ENCODE measurements at places on chromosomes 1 and 21. TPM values are rescaled to one million over a fixed set of nuclear protein-coding genes. Genes with fewer than 3 reads are reported as not detected.

GRCh38 chr1:232457595-232457994, 172.3 kb downstream of the SIPA1L2 start:
- H3K4me1 ChIP-seq = no peaks in the 10 kb centered on the region
- H3K36me3 ChIP-seq = peaks cover 10% of the 10 kb centered on the region
- no peak for DNase-seq
- no peak overlapping the region for H3K4me3 ChIP-seq
- H3K27ac ChIP-seq = no peak overlapping the region
- H3K27me3 ChIP-seq = no peaks in the 10 kb centered on the region

DNA sequence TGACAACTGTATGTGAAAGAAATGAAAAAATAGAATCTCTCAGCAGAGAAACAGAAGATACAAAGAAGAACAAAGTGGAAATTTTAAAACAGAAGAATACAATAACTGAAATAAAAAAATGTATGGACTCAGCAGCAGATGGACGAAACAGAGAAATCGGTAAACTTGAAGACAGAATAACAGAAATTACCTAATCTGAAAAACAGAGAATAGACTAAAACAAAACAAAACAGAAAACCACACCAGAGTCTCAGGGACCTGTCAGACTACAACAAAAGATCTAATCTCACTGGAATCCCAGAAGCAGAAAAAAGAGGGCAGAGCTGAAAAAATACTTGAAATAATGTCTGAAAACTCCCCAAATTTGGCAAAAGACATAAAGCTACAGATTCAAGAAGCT, 83.0 kb downstream of the ZSWIM5 start:
- H3K27ac ChIP-seq = no peak overlapping the region
- no peaks in the 10 kb centered on the region for H3K4me1 ChIP-seq
- H3K27me3 ChIP-seq = no peaks in the 10 kb centered on the region
- DNase-seq = no peak
- no peaks in the 10 kb centered on the region for H3K36me3 ChIP-seq

The VANGL2 gene
- total RNA-seq = 6.3 TPM

GRCh38 chr1:1918901-1919303, at the start of gene TMEM52:
Gene TMEM52, minus strand, starts transcription at chr1:1919279. Its CDS starts 14 bp downstream, at chr1:1919265.
- no peaks in the 10 kb centered on the region for H3K36me3 ChIP-seq
- no peak for DNase-seq
- peak within 1 kb of the TSS; percentile 56 for H3K4me3 ChIP-seq
- H3K27me3 ChIP-seq = no peaks in the 10 kb centered on the region
- peaks cover 9% of the 10 kb centered on the region for H3K4me1 ChIP-seq
- peak within 1 kb of the TSS; percentile 14 for H3K27ac ChIP-seq

GRCh38 chr1:235024711-235025421, 103.8 kb downstream of the TOMM20 start:
- no peak overlapping the region for H3K4me3 ChIP-seq
- no peak overlapping the region for H3K27ac ChIP-seq
- no peak for DNase-seq
- H3K4me1 ChIP-seq = no peaks in the 10 kb centered on the region

The TEX38 gene
- not detected for total RNA-seq

All from upper lobe of right lung (tissue), 1 donor.